ENCODE measurements at places on chromosomes 2 and 18.

DNA sequence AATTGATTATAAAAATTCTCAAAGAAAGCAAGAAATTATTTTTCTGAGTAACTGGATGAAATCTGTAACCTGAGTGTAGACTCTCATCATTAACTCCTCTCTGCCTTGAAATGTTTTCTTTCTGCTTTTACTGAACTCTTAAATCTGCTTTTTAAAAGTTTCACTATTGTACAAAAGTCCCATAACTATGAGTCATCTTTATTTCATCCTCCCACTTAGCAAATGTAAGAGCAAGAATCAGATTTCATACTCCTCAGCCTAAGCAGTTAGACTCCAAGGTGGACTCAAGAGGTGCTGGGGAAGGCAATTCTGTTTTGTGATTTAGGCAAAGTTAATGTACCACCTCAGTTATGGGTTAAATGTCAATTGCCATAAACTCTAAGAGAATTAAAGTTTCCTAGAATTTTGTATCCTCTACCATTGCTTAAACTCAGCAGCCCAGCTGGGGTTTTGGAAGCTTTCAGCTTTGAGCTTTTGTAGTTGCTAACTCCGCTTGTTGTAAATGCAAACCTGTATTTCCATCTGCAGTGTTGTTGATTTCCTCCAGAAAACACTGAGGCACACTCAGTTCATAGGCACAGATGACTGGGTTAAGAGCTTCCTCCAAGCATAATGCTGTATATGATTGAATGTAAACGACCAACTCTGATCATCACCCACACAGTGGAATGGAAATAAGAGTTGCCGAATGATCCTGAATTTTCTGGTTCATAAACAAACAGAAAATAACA is 268.8 kb downstream of the ARHGAP15 start:
- no peak for DNase-seq

- DNase-seq, result no peak
Observed at GRCh38 chr2:39252888-39253518, 9.2 kb upstream of the CDKL4 start.

GRCh38 chr2:217941886-217942728 is 60.7 kb downstream of the TNS1 start:
- no peak for DNase-seq

GRCh38 chr2:174595116-174595809 is 2.3 kb downstream of the WIPF1 start:
- no peak for DNase-seq

DNA sequence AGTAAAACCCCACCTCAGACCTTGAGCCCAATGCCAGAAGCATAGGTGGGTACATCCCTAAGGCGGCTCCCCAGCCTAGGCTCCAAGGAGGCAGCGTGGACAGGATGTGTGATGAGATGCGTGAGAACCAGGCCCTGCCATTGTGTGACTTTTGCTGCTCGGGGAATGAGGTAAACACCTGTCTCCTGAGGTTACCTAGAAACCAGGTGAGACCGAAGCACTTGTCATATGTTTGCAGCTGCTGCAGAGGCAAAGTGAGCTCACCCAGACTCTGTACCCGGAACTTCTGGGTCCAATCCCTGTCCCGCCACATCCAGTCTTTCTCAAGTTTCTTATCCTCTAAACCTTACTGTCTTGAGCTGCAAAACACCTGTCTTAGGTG is 3.4 kb downstream of the FBLN7 start:
- no peak for DNase-seq

GRCh38 chr2:1226766-1227165 is 186.5 kb upstream of the TPO start:
- DNase-seq, result no peak

DNA sequence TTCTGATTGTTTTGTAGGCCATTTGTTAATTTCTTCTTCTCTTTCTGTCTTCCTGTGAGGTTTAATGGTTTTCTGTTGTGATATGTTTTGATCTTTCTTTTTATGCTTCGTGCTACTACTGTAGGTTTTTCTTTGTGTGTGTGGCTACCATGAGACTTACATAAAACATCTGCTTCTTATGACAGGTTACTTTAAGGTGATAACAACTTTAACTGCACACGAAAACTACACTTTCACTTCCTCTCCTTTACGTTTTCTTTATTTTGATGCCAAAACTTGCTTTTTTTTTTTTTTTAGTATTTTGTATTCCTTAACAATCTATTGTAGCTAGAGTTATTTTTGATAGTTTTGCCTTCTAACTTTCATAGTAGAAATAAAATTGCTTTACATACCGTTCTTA is 691.3 kb downstream of the TSN start:
- DNase-seq, result no peak

GRCh38 chr2:136178941-136179601 is 61.1 kb upstream of the CXCR4 start:
- DNase-seq, result no peak

DNA sequence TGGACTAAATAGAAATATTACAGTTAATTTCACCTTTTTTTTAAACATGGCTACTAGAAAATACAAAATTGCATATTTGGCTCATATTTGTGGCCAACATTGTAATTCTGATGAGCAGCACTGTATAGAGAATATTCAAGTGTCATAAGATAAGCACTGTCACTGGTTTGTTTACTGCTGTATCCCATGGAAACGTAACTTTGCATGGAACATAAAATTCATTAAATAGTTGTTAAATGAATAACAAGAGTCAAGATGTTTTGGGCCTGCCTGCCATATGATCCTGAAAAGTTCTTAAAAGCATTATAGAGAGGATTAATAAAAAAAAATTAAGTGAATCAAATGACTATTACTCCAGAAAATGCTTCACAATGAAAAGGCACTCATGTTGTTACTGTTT is 763.7 kb upstream of the CRIM1 start:
- no peak for DNase-seq

- DNase-seq, result no peak
Observed at GRCh38 chr2:183812091-183812490, 687.8 kb downstream of the NUP35 start.

DNA sequence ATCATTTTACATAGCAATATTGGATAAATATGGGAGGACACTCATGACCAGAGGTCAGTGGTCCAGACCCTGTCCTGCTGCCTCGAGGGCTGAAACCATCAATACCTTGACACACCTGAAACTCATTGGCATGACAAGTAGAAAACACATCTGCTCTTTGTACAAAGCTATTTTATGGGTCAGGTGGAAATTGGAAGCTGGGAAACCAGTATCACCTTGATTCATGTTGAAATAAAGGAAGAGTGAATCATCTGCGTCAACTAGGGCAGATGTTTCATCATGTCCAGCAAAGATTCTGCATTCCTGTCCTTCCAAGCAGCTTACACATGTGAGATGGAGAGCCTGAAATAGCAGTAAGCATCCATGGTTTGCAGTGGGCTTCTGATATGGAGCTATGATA is 80.0 kb upstream of the ERBB4 start:
- DNase-seq, result no peak

DNA sequence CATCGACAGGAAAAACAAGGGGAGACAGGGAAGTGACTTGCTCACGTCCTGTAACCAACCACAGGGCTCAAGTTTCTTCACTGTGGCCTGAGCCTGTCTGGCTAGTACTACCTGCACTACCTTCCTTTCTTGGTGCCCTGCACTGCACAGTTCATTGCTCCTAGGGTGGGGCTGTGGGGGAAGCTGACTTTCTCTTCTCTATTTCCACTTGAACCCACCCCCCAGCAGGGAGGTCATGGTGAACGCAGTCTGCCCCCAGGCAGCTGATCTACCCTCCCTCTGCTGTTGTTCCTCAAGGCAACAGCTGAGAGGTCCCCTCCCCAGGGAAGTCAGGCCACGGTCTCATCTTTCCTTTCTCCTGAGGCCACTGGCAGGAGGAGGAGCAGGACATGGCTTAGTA is 532.1 kb downstream of the SOX11 start:
- DNase-seq, result no peak

DNA sequence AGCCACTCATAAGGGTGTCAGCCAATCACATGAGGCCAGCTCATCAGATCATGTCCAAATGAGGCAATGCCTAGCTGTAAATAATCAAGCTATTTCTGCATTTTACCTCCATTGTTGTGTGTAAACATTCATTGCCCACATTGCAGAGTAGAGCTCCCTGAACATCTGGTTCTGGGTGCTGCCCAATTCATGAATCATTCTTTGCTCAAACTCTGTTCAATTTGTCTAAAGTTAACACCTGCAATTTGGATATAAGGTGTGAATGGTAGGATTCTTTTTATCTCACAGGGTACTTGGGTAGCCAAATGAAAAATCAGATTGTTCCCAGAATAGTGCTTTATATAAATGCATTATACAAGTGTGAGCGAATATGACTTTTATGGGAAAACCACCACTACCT is 345.5 kb upstream of the NT5C1B start:
- DNase-seq, result no peak

GRCh38 chr2:18159896-18160295 is 281.4 kb downstream of the KCNS3 start:
- no peak for DNase-seq

DNA sequence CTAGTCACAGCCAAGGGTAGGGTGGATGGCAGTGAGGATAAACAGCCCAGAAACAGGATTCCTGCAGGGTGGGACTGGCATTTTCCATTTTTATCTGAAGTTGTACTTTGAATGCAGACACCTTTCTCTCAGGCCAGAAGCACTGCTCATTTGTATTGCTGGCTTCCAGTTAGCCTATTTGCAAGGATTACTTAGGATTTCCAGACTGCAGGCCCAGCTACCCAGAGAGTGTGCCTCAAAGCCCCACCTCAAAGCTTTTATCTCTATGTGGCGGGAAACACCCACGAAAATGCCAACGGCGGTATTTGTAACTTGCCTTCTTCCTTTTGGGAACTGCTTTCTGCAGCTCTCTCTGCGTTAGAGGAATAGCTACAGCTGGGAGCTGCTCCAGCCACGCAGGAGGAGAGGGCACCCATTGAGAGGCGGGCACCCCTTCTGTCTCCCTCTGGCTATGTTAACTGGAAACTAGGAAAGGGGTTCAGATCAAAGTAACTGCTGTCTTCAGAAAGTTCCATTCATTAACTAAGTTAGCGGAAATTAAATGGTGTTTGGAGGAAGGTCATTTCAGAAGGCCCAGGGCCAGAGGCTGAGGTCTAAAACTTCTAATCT is 144.9 kb downstream of the TGIF1 start:
- DNase-seq, result no peak

DNA sequence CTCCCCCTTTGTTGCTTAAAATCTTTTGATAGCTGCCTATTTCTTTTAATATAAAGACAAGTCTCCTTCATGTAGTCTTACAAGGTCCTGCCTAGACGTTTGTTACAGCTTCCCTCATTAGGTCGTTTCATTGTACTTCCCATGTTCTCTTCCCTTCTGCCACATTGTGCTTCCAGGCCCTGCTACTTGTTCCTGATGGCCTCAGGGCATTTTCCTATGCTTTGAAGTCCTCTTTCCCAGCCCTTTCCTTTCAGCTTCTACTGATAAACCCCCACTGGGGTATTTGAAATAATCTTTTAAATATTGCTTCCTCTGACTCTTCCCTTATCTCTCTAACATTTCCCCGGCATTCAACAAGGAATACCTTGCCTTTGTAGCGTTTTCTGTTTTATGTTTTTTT is 67.4 kb downstream of the UBE2E3 start:
- no peak for DNase-seq

GRCh38 chr2:120350801-120351320 is 4.9 kb downstream of the INHBB start:
- no peak for DNase-seq

GRCh38 chr2:223008162-223008561 is 43.8 kb upstream of the KCNE4 start:
- DNase-seq, result no peak

GRCh38 chr2:101160454-101160853 is 9.3 kb upstream of the TBC1D8 start:
- no peak for DNase-seq

- DNase-seq, result no peak
Observed at GRCh38 chr2:57558312-57558711, 488.3 kb upstream of the VRK2 start.

GRCh38 chr2:15107137-15107536 is 454.0 kb downstream of the NBAS start:
- no peak for DNase-seq

DNA sequence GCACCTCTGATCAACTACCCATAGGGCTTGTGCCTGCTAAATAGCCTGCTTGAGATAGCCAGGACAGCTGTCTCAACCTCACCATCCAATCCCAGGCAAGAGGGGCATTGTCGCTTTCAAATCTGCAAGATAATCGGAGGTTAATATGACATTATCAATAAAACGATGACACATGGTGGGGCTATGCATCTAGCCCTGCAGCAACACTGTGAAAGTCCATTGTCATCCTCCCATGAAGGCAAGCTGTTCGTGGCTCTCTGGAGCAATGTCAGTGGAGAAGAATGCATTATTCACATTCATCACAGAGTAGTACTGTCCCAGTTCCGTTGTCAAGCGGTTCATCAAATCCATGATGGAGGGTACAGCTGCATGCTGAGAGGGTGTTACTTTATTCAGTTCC is 18.9 kb upstream of the KLHL23 start:
- DNase-seq, result no peak

- DNase-seq, result no peak
Observed at GRCh38 chr2:111618978-111619902, 264.8 kb downstream of the ANAPC1 start.

- DNase-seq, result no peak
Observed at GRCh38 chr18:79955302-79956075, 4.0 kb upstream of the SLC66A2 start.

GRCh38 chr2:197072533-197072932 is 146.0 kb upstream of the PGAP1 start:
- no peak for DNase-seq

DNA sequence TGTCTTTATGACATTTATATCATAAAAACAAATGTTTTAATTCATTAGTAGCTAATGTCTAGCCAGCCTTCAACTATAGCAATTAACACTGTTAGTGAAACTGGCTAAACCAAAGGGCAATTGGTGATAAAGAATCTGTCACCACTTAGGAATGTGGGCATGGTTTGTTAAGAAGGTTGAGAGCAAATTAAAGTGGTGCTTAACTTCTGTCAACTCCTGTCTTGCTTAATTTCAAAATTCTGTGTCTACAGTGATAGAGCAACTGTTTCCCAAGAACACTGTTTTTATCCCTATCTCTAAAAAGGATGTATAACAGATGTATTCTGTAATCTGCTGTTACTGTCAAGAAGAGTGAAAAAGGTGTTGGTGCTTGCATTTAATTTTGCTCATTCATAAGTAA is 36.5 kb downstream of the CFAP36 start:
- no peak for DNase-seq

GRCh38 chr2:201118961-201119854 is 3.2 kb downstream of the CFLAR start:
- no peak for DNase-seq

DNA sequence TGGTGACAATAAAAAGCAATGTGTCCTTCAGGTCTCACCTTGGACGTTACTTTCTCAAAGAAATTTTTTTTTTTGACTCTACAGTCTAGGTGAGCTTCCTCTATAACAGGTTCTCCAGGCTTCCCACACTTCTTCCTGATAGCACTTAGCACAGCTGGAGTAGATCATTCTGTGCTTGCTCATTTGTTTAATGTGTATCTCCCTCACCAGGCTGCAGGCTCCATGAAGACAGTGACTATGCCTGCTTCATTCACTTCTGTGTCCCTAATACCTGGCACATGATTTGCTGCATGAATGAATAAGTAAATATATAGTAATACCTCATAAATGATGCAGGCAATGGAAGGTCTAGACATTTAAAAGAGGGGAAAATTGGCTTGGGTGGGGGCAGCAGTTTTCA is 109.9 kb upstream of the CD302 start:
- no peak for DNase-seq

All from activated T-helper 1 cell treated with anti-CD3 and anti-CD28 coated beads, Interleukin-2, amount 50 U/mL, for 16 hours (primary cell).